Left cardiac atrium (tissue), 4 donors: ENCODE measurements at places on chromosomes 16 and 17. TPM values are rescaled to one million over a fixed set of nuclear protein-coding genes. Genes with fewer than 3 reads are reported as not detected.

- DNase-seq: no peak
Observed at GRCh38 chr16:70634861-70635260, 11.5 kb upstream of the IL34 start.

The PABPN1L gene
- total RNA-seq: not detected

DNA sequence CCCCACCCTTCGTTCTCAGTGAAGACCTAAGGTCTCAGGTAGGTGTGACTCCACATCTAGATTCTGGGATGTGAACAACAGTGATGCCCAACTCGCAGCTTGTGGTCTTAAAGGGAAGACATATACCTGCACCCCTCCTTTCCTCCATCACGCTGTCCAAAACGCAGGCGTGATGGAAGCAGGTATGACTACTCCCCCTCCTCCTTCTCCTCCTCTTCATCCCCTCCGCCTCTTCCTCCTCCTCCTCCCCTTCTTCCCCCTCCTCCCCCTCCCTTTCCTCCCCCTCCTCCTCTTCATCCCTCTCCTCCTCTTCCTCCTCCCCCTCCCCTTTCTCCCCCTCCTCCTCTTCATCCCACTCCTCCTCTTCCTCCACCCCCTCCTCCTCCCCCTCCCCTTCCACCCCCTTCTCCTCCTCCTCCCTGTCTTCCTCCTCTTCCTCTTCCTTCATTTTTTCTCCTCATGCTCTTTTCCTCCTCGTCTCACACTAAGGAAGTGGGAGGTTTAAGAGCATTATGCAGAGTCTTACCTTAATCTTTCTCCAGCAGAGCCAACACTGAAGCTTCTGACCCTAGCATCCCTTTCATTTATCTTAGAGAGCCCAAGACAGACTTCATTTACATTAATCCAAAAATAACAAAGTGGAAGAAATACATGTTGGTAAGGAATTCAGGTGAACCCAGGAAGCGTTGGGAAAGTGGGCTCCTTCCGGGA is 352.5 kb downstream of the FOXL1 start:
- no peak for DNase-seq

DNA sequence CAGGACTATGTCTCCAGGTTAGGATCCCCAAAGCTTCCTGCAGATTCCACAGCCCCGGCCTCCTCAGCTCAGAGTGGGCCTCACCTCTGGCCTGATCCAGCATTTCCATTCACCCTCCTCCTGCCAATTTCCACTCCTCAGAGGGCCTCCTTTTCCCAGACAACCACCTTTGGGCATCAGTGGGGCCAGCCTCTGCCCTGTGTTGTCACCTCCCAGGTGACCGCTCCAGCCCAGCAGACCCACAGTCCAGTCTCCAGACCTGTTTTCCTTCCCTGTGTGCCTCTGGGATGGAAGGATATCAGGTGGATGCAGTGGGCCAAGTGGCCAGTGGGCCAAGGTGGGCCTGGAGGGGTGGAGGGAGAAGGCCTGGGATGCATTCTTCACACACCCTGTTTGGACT is 32.7 kb downstream of the B9D1 start:
- DNase-seq: no peak

DNA sequence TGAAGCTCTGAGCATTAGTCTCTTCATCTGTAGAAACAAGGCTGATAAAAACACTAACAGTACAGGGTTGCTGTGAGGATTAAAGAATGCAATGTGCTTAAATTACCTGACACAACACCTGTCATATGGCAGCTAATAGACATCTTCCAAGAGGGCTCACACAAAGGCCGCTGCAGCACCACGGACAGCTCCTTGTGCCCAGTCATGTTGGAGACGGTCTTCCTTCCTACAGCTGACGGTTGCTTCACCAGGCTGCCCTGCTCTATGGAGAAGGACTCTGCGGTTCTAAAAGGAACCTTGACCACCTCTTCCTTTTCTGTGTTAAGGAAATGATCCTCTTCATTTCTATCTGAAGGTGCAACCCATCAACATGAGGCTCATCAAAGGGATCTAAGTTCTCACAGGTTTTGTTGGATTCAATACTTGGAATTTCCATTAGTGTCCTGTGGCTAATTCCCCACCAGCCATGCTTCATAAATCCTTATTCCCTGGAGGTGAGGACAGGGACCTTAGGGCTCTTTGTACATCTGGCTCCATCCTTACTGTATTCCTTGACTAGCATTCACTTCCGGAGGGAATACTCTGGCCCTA is 138.9 kb upstream of the CES5A start:
- DNase-seq: peak; percentile 70

GRCh38 chr16:82801361-82801760 is 174.6 kb downstream of the CDH13 start:
- DNase-seq: no peak

The CRYBA1 gene
- total RNA-seq: not detected
